ENCODE measurements at places on chromosomes 5 and 9.

DNA sequence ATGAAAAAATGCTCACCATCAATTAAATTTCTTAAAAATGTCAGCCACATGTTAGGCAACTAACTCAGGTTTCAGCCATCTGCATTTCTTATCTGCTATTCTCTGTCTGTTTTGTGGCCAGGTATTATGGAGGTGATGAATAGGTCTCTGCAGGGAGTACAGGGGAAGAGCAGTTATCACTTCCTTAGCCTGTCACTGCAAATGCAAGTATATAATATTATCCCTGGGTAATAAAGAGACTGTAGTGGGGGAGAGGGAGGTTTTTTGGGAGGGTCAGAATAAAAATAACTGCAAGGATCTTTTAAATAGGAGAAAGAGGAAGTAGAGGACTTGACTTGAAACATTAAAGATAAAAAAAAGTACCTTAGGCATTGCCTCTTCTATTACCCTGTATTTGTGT, 49.6 kb upstream of the PTGER4 start:
- DNase-seq: no peak

- no peak for DNase-seq
Observed at GRCh38 chr5:1292846-1293415, 1.9 kb downstream of the TERT start.

DNA sequence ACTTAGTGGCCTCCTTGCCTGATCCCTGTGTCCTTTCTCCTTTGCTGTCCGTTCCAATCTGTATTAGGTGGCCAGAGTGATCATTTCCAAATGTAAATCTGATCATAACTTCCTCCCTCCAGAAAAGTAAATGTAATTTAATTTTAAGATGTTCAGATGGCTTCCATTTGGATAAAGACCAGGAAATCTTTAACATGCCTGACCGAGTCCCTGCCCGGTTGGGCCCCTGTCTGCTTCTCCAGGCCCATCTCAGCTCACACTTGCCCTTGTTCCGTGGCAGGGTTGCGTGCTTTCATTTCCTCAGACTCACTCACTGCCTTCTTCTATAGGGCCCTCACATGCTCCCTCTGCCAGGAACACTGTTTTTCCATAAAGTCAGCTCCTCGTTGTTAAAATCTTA, 7.6 kb downstream of the MAP3K1 start:
- no peak for DNase-seq

DNA sequence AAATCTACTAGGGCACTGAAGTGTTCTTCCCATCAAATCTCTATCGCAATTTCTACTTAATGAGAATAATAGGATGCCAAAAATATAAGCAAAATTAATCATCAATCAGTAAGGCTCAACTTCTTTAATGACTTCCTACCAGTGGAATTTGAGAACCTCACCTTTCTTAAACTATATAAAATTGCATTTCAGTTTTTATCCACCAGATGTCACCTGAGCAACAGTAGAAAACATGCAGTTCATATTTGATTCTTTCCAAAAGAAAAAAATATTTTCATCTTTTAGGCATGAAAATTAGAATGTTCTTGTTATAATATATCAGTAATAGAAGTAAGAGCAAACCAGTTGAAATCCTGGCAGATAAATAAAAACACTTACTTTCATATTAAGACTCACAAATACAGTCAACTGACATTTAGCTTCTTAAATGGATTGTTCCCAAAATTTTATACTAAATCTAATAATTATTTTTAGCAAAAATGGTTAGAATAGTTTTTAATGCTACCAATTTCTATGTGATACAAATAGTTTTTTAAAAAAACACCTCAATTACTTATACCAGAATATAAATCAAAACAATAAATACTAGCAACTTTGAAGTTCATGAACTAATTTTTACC, 13.4 kb upstream of the CCDC112 start:
- DNase-seq: no peak

DNA sequence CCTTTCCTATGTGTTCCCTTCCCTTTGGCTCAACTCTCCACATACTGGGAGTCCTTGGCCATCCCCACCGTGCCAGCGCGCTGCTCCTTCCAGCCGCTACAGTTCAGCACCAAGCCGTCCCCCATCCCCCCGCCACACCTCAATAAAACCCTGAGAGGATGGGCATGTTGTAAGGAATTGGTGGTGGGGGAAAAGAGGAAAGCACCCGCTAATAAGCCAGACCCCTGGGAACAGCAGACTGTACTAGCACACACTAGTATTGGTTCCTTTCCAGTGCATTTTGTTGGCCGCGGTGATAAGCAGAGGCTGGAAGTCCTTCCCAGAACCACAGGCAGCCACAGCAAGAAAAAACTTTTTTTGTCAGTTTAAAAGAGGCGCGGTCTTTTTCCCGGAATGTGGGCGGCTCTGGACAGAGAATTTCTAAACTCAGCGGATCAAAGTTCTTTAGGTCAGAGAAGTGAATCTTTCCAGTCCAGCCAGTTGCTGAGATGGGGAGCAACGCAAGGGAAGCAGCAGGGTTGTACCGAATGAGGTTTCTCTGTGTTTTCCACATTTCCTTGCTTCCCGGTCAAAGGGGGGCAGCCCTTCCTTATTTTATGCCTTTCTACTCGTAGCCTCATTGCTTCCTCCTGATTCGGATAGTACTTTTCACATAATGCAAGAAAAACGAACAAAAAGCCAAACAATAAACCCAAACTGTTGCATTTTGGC, 2.1 kb downstream of the CHSY3 start:
- peak; percentile 40 for DNase-seq

DNA sequence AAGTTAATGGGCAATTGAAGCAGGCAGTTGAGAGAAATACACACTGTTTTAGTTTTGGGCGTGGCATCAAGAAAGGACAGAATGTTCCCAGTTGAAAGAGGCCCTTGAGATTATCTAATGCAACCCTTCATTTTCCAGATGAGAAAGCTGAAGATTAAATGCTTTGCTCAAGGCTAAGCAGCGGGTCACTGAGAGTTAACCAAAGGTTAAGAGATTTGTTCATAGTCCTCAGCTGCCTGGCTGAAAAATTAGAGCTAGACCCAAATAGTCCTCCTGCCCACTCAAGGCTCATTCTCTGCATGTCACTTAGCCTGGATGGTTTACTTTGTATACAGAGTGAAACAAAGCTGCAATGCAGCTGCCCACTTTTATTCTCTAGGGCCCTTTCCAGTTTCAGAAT, 46.7 kb upstream of the MAMDC2 start:
- no peak for DNase-seq
